ENCODE measurements at places on chromosomes 5 and 9. TPM values are rescaled to one million over a fixed set of nuclear protein-coding genes. Genes with fewer than 3 reads are reported as not detected.

ADGRV1 gene
- total RNA-seq: 0.08 TPM

DNA sequence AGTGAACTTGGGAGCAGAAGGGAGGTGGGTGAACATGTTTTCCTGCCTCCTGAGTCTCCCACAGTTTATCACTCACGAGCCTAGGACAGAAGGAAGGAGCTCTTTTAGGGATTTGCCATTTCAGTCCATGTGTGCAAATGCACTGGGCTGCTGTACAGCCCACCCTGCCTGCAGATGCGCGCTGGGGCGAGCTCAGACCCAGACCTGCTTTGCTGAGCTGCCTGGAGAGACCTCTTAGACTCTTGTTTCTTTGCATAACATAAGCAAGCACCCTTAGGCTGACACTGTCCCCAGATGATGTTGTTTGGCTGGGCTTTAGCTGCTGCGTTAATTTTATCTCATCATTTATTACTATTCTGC lies 199.0 kb downstream of the CACNA1B start:
- no peak for ATAC-seq

- ATAC-seq: no peak
These were observed 11.3 kb downstream of the CARD19 start for GRCh38 chr9:93107151-93107824.

GRCh38 chr9:79868567-79869189 lies 296.9 kb downstream of the TLE4 start:
- peak; percentile 75 for ATAC-seq

All from gastroesophageal sphincter (tissue), 4 donors.